Activated CD4-positive, alpha-beta T cell treated with anti-CD3 and anti-CD28 coated beads, Interleukin-10, Interleukin-2, amounts not matched to agents 100 ng/mL and 50 ng/mL, durations not matched to agents 16 hours and 8 hours (primary cell): ENCODE measurements at places on chromosomes 6 and 20.

DNA sequence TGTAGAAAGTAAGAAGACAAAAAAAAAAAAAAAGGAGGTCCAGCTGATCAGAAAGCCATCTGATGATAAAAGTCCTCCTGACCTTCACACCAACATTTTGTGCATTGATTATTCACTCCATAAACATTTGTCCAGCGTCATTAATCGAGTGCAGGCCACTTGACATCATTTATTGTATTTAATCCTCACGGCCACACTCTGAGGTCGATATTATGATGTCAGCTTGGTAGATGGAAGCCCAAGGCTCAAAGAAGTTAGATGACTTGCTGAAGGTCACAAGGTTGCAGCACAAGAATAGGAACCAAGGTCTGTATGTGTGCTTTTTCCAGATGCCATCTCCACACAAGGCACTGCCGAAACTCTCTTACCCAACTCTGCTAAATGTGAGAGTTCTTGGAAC, 328.4 kb downstream of the KIF16B start:
- DNase-seq = no peak

DNA sequence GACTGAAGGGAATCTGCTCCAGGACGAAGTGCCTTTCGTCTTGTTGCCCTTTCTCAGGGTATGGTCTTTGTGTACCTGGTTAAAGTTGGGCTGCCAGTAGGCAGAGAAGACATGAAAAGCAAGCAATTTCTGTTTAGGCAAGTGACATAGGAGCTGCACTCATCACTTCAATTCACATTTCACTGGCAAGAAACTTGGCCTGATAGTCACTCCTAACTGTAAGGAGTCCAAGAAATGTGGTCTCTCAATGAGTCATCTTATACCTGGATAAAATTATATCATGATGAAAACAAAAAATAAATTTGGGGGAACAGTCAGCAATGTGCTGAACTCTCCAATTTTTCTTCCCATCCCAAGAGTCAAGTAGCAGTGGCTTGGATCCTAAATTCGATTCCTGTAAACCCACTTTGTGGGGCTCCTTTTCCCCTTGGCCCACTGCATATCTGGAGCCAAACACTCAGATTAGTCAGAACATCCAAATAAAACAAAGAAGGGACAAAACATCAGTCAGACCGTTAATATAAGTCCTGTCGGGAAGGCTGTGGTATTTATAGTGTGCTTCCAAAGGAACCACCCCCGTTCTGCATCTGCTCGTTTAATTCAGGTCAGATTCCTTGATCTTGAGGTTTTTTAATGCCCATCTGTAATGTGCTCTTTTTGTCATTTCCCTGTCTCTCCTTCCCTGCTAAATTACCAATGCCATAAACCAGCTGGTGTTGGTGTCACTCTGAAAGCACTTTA, 5.0 kb upstream of the GABRR1 start:
- no peak for DNase-seq

DNA sequence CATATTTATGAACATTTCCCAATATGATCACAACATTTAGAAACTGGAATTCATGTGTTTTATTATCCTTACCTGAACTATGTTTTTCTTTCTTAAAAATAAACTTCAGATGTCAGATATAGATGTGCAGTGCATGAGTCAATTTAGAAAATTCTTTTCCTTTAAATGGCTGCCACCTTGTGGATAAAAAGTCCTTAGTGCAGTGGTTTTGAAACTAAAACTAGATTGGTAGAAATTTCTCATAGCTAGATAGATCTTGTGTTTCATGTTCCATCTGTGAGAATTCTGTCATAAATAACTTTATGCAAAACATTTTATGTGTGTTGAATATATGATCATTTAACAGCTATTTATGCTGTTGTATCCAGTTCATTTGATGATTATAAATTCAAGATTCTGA, 134.9 kb downstream of the KLHL32 start:
- peak; percentile 50 for DNase-seq

DNA sequence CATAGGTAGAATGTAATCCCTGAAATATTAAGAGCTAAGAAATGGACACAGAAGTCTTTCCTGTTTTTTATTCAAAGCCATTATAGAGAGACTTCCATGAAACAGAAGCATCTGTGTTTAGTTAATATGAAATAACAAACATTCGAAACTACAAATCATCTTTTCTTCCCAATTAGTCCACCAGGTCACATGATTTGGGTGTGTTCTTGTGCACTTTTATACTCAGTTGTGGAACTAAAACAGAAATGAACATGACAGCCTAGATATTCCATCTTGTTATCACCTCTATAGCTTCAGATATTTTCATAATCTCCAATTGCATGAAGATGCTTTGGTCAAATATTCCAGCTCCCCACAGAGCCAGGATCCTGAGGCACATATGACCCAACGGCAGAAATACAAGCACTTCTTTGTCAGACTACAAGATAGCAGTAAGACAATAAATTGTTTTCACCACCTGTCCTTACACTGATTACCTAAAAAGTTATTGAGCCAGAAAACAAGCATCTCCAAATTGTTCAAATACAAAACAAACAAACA, 116.8 kb upstream of the BEND6 start:
- no peak for DNase-seq

GRCh38 chr6:39377539-39377950, 55.0 kb upstream of the KCNK16 start:
- DNase-seq = peak; percentile 6

DNA sequence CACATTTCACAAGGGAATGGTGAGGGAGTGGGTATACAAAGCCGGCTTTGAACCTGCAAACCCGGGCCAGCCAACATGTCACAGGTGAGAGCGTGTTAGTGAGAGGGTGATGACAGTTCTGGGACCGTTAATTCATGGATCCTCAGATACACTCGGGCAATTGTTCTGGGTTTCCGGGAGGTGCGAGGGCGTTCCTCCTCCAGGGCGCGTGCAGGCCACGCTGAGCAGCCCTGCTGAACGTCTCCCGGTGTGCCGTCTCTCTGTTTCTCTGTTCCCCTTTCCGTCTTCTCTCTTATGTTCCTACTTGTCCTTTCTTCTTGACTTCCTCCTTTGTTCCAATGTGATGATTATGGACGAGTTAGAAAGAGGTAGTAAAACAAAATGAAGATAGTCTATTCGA, 130.0 kb upstream of the GMDS start:
- no peak for DNase-seq

- no peak for DNase-seq
These were observed 318.0 kb downstream of the THBS2 start for GRCh38 chr6:168935628-168936010.

DNA sequence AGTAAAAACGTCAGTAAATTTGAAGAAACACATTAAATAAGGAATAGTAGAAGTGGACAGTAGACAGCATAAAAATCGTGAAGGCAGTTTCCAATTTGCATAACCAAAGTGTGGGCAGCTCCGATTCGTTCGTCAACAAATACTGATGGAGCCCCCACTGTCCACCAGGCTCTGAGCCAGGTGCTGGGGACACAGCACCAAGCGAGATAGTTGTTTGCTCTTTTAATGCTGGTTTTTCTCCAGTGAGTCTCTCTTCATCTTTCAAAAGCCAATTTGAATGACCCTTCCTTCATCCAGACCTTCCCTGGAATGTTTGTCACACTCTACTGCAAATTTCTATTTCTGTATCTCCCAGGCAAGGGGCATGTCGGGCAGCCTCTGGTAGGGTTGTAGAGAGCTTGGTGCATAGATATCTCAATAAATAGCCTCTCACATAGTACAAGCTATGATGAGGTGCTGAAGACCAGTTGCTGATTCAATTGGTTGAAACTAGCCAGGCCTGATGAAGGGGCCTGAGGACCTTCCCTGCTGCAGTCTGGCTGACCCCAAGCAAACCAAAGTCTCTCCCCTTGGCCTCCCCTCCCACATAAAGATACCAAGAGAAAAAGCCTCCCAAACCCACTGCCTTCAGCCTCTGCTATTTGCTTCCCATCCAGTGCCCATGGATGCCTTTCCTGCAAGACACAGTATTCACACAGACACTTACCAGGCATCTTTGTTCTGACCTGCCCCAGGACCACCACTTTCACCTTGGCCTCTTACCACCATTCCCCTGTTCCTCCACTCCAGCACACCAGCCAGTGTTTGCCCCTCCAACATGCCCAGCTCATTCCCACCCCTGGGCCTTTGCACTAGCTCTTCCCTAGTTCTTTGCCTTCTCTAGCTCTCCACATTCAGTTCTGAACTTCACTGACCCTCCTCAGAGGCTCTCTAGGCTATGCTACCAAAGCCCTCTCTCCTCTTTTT, 125.2 kb downstream of the CEBPB start:
- DNase-seq = no peak

DNA sequence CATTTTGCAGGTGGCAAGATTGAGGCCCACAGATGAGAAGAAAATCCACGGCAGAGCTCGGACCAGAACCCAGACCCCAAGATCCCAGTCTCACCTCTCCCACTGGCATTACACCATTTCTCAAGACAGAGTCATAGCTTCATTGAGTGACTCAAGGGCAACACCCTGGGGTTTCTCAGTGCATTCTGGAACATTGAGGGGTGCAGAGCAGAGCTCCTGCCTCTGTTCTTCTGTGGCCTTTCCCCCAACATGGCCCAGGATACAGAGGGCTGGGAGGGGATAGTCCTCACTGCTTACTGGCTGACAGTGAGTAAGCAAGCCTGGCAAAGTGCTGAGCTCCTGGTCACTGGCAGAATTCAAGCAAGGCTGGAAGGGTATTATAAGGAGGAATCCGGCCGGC, 74.0 kb downstream of the MDGA1 start:
- DNase-seq = no peak

DNA sequence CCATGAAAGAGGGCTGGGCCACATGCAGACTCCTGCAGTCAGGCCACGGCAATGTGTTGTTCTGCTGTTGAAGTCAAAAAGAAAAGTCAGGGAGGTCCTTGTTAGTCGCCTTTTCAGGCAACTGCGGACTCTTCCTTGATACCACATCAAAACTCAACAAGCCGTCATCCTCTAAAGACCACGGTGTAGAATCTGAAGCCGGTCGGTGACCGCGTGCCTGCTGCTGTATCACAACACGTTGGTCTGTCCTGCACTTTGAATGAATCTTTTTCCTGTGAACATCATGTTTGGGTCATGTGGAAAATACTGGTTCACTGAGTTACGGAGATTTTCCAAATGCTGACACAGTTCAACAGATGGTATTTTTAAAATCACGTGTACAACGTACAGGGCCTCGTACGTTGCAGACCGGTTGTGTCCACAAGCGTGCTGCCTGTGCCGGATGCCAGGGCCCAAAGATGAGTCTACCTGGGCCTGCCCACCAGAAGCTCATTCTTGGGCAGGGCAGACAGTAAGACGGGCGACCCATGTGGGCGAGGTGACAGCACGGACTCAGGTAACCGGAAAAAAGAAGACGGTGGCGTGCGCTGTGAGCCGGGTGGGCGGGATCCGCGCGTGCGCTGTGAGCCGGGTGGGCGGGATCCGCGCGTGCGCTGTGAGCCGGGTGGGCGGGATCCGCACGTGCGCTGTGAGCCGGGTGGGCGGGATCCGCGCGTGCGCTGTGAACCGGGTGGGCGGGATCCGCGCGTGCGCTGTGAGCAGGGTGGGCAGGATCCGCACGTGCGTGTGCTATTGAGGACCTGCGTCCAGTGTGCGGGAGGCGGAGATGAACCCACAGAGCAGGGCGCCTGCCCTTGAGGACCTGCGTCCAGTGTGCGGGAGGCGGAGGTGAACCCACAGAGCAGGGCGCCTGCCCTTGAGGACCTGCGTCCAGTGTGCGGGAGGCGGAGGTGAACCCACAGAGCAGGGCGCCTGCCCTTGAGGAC, 114.5 kb downstream of the FAM120B start:
- no peak for DNase-seq

DNA sequence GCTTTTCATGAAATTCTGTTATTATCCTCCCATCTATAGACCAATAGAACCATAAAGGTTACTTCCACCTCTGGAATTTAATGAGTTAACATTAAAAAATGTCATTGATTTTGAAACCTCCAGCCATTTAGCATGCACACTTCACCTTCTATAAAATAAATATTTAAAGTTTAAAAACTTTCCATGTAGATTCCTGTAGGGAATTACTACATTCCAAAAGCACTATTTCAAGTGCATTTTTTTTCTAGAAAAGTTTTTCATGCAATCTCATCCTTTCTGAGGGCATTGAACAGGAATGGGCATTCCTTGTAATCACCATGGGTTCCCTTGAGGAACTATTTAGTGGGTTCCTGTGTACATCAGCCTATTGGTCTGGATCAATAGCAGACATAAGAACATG, 253.8 kb upstream of the RIN2 start:
- DNase-seq = no peak

DNA sequence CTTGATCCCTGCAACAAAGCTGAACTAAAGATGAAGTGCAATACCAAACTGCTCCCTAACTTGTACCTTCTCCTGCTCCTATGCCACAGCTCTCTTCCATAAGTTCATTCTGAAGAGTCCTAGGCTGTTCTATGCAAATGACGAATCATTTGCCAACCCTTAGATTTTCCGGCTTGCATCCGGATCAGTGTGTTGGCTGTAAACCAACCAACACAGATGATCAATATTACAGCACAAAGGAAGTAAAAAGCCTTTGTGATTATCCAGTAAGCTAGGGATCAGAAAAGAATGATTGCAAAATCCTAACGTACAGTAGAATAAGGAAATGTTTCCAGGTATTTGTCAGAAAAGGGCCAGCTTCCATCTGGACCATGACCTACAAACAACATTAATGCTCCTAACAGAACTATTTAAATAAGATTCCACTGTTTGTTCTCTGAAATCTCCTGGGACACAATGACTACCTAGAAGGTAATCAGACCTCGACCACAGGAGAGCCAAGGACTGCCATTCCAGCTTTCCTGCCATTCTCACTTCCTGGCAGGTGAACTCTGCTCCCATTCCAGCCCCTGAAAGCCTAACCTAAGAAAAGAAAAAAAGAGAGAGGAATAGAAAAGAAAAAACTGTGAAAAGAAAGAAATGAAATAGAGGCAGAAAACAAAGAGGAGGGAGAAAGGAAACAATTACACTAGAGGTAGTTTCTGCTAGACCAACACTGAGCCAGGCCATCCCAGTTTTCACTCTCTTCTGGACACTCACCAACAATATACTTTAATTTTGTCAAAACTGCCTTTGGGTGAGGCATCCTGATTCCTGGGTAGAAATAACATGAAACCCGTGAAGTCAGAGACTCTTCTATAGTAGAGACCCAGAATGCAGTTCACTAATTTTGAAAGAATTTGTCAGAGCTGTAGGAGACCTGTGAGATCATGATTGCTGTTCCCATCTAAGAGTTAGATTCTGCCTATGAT, 19.7 kb downstream of the GMDS start:
- DNase-seq = no peak

GRCh38 chr20:42051921-42052320, 433.7 kb upstream of the CHD6 start:
- DNase-seq = no peak

DNA sequence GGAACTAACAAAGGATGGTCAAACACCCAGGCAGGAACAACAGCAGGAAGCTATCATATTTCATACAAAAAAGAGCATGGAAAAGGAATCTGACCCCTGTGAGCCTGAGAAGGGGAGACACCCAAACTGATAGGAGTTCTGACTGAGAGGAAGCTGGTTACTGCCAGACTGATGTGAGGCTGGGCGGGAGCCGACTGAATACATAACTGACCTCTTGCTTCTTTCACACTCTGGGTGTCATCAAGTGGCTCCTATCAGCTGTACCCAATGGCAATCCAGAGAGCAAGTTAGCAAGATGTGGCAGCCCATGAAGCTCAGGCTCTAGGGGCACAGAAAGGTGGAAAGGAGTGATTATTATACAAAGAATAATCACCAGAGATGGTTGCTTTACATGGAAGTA, 795.1 kb upstream of the HS3ST5 start:
- DNase-seq = no peak
